ENCODE measurements at places on chromosomes 12 and 14.

DNA sequence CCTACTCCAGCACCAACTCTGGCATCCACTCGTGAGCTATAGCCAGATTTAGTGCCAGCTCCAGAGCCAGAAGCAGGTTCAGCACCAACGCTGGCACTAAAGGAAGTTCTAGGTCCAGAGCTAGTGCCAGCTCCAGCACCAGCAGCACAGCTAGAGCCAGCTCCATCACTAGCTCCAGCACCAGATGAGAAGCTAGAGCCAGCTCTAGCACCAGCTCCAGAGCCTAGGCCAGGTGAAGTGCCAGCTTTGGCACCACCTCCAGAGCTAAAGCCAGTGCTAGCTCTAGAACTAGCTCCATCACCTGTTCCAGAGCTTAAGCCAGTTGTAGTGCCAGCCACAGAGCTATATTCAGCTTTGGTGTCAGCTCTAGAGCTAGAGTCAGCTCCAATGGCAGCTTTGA is 24.7 kb downstream of the ABCD4 start:
- no peak for DNase-seq

GRCh38 chr12:59431266-59431665 is 164.6 kb upstream of the SLC16A7 start:
- no peak for DNase-seq

- no peak for DNase-seq
Observed at GRCh38 chr12:20572451-20572850, 122.7 kb upstream of the SLCO1C1 start.

- peak; percentile 69 for DNase-seq
Observed at GRCh38 chr12:57452937-57453509, 2.1 kb upstream of the INHBE start.

DNA sequence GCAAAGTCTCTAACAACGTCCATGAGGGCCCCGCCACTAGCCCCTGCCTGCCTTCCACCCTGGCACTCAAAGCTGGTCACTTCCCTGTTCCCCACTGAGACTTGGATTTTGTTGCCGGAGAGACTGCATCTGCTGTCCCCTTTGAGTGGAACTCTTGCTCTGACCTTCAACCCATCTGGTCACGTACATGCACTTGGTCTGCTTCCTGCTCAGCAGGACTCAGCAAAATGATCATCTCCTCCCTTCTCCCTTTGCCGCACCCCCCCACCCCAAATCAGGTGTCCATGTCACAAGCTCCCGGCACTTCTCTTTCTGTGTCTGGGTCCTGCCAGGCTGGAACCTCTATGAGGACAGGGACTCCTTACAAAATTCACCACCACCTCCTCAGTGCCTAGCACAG is 180.9 kb downstream of the CHST11 start:
- DNase-seq = no peak

DNA sequence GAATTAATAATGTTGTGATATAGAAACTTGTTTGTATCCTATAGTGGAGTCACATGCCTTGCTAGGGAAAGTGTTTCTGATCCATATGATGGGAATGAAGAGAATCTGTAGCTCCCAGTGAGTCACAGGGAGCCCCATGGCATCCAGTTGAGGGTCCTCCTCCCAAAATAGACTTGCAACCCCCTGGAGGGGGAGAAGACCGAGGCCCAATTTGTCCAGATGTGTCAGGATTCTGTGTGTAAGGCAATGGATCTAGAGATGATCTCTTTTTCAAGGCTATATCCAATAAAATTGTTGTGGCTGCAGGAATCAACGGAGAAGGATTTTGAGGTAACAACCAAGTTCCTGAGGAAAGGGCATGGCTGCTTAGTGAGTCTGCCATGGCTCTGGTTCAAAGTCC is 121.8 kb downstream of the BCL11B start:
- no peak for DNase-seq

DNA sequence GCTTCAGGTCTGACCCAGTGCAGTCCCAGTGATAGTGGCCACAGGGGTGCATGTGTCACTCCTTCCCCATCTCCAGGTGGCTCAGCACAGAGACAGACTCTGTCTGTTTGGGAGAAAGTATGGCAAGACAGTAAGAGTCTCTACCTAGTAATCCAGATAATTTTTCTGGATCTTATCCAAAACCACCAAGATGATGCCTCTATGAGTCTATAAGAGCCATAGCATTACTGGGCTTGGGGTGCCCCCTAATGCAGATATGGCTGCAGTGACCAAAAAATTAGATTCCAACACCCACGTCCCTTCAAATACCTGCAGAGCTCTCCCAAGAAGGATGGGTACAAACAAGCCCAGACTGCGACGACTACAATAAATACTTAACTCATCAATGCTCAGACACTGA is 123.8 kb downstream of the GRIP1 start:
- DNase-seq = no peak

- DNase-seq = no peak
Observed at GRCh38 chr14:78341827-78342389, 171.7 kb downstream of the NRXN3 start.
